ENCODE measurements at places on chromosomes 2 and 18. TPM values are rescaled to one million over a fixed set of nuclear protein-coding genes. Genes with fewer than 3 reads are reported as not detected.
A peak's percentile ranks its signal among the peaks of the same experiment; 100 is the strongest.

CFAP65 gene
- total RNA-seq, result not detected

PDE1A gene
- total RNA-seq, result 2.4 TPM

DNA sequence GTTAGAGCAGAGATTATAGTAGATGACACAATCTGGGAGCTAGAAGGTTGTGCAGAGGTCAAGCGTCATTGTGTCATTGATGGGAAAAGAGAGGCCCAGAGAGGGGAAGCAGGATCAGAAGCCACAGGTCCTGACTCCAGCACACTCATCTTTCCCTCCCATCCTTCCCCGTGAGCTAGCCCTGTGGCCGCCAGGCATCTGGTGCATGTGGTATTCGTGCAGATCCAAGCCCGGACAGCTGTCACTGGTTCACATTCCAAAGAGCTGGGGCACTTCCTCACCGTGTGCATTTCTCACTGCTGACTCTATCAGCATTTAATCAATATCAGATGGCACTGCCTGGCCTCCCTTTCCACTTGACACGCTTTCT is 94.1 kb upstream of the THOC1 start:
- no peaks in the 10 kb centered on the region for H3K27me3 ChIP-seq
- H3K36me3 ChIP-seq, result no peaks in the 10 kb centered on the region
- H3K4me1 ChIP-seq, result peaks cover 15% of the 10 kb centered on the region
- no peak overlapping the region for H3K4me3 ChIP-seq
- no peak overlapping the region for H3K27ac ChIP-seq

GRCh38 chr2:124347209-124347608 is 322.1 kb downstream of the CNTNAP5 start:
- no peaks in the 10 kb centered on the region for H3K36me3 ChIP-seq
- no peaks in the 10 kb centered on the region for H3K27me3 ChIP-seq
- H3K4me3 ChIP-seq, result no peak overlapping the region
- no peak overlapping the region for H3K27ac ChIP-seq

DNA sequence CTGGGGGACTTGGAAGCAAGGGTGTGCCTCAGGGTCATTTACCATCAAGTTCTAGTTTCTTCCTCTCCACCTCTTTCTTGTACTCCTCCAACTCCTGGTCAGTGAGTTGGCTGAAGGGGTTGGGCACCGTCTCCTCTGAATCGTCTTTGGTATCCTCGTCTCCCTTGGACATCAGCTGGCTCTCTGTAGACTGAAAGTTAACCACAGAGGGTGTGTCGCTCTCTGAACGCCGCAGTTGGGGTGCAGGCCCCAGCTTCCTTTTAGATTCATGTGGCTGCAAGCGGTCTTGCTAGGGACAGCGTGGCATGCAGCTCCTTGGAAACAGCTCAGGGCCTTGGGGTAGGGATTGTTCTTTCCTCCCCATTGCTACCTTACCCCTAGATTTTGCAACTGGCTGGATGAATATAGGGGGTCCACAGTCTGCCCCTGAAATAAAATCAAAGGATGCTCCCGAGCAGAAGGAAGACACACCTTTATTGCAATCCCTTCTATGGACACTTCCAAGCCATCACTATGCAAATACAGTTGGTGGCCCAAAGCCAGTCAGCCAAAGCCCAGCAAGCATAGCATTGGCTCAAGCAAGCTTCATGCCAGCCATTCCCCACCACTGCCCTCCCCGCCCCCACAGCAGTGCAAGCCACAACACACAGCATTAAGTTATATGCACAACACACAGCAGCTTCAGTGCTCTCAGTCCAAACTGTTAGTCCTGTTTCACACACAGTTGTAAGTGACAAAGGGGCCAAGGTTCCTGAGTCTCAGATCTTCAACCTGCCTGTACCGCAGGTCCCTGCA is 93.2 kb downstream of the ADD2 start:
- H3K36me3 ChIP-seq, result no peaks in the 10 kb centered on the region
- H3K4me1 ChIP-seq, result no peaks in the 10 kb centered on the region
- no peak for DNase-seq
- H3K27me3 ChIP-seq, result no peaks in the 10 kb centered on the region
- H3K27ac ChIP-seq, result no peak overlapping the region

- no peak for DNase-seq
- no peaks in the 10 kb centered on the region for H3K36me3 ChIP-seq
These were observed 223.2 kb upstream of the FOSL2 start for GRCh38 chr2:28169492-28169891.

RGPD4 gene
- total RNA-seq, result not detected

GRCh38 chr18:12308386-12309100 is 502 bp downstream of the TUBB6 start:
- H3K27me3 ChIP-seq, result no peaks in the 10 kb centered on the region
- peak overlapping the region; percentile 86 for H3K4me3 ChIP-seq
- peak overlapping the region; percentile 100 for H3K27ac ChIP-seq
- H3K4me1 ChIP-seq, result peaks cover 67% of the 10 kb centered on the region
- peak; percentile 21 for DNase-seq
- H3K36me3 ChIP-seq, result peaks cover 31% of the 10 kb centered on the region

DPP4 gene
- not detected for total RNA-seq

DNA sequence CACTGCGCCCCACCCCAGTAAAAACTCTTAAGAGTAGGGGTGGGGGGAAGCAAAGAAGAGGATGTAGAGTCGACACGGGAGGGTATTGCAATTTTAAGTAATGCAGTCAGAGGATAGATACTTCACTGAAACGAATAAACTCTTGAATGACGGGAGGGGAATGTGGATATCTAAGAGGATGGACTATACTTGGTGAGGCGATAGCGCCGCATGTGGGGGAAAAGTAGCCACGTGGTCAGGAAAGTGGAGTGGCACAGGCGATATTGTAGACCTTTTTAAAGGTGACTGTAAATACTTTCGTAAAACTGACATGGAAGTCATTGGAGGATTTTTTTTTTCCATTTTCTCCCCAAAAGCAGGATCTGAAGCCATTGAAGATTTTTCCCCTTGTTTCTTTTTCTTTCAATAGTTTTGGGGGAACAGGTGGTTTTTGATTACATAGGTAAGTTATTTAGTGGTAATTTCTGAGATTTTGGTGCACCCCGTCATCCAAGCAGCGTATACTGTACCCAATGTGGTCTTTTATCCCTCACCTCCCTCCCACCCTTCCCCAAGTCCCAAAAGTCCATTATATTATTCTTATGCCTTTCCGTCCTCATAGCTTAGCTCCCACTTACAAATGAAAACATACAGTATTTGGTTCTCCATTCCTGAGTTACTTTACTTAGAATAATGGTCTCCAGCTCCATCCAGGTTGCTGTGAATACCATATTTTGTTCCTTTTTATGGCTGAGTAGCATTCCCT is 13.8 kb downstream of the CLK1 start:
- no peaks in the 10 kb centered on the region for H3K27me3 ChIP-seq
- H3K36me3 ChIP-seq, result peaks cover 45% of the 10 kb centered on the region
- peaks cover 11% of the 10 kb centered on the region for H3K4me1 ChIP-seq
- DNase-seq, result no peak
- H3K4me3 ChIP-seq, result no peak overlapping the region
- no peak overlapping the region for H3K27ac ChIP-seq

TEKT4 gene
- total RNA-seq, result not detected

DNA sequence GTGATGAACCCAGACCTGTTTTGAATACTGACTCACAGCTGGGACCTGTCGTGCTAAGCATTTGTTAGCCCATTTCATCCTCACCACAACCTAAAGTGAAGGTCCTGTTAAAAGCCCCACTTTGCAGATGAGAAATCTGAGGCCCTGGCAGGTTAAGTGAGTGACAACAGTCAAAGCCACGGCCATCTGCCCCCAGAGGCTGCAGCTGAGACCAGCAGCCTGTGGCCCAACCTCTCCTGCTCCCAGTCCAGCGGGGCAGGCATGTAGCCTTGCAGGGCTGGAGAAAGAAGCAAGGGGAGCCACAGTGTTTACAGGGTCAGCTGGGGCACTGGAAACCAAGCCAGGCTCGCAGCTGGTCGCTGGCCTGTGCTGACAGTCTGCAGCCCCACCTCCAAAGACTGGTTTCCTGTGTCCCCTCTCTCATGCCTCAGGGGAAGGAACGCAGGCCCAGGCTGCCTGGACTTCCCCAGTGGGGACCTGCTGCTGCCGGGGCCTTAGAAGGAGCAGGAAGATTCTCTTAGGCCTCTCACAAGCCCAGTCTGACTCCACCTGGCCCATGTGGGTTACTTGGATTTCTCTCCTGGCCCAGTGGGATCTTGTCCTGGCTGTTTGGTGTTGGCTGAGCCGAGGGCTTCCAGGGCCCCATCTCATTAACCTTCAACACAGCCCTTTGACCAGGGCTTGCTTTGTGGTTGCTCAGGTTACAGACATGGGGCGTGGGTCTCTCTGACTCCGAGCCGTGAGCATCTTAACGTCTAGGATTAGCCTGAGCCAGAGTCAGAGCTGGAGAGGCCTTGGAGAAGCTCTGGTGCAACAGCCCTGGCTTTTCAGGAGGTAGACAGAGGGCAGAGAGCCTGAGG is 1.7 kb downstream of the INPP5D start:
- H3K36me3 ChIP-seq, result no peaks in the 10 kb centered on the region
- no peak for DNase-seq
- H3K27ac ChIP-seq, result peak overlapping the region; percentile 92
- H3K4me3 ChIP-seq, result peak overlapping the region; percentile 31

DNA sequence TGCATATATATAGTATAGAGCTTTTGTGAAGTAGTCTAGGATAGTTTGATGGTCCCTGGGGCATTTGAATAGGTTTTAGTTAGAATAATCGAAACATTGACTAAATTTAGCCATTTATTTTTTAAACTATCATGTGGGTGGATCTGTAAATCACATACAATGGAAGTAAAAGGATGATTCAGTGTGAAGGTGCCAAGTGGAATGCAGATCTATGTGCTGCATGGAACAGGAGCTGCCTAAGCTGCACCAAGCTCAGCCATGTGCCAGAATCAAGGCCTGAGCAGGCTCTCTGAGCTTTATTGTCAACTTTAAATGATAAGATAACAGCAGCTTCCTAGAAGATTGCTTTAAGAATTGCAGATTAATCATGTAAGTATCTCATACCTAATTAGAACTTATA is 1996.2 kb upstream of the PIK3C3 start:
- no peak overlapping the region for H3K4me3 ChIP-seq
- H3K27me3 ChIP-seq, result no peaks in the 10 kb centered on the region
- H3K27ac ChIP-seq, result no peak overlapping the region
- H3K36me3 ChIP-seq, result no peaks in the 10 kb centered on the region

- no peak overlapping the region for H3K27ac ChIP-seq
- no peaks in the 10 kb centered on the region for H3K36me3 ChIP-seq
These were observed 1201.7 kb upstream of the SLC39A10 start for GRCh38 chr2:194455358-194455757.

GRCh38 chr2:233456111-233456510 is 101.8 kb downstream of the DGKD start:
- H3K4me1 ChIP-seq, result no peaks in the 10 kb centered on the region
- no peak for DNase-seq
- no peak overlapping the region for H3K27ac ChIP-seq
- no peaks in the 10 kb centered on the region for H3K27me3 ChIP-seq
- H3K4me3 ChIP-seq, result no peak overlapping the region
- peaks cover 17% of the 10 kb centered on the region for H3K36me3 ChIP-seq

SPATS2L gene
- 91.9 TPM for total RNA-seq

GRCh38 chr2:222945887-222946286 is 85.1 kb downstream of the ACSL3 start:
- H3K27ac ChIP-seq, result no peak overlapping the region
- DNase-seq, result no peak
- peaks cover 20% of the 10 kb centered on the region for H3K4me1 ChIP-seq
- no peaks in the 10 kb centered on the region for H3K27me3 ChIP-seq
- no peaks in the 10 kb centered on the region for H3K36me3 ChIP-seq

GRCh38 chr18:10771053-10771709 is 245.4 kb downstream of the NAPG start:
- H3K4me3 ChIP-seq, result no peak overlapping the region
- H3K36me3 ChIP-seq, result no peaks in the 10 kb centered on the region
- H3K27ac ChIP-seq, result no peak overlapping the region

GRCh38 chr18:48475635-48476549 is 62.9 kb upstream of the CTIF start:
- no peak for DNase-seq
- H3K27me3 ChIP-seq, result no peaks in the 10 kb centered on the region
- no peaks in the 10 kb centered on the region for H3K36me3 ChIP-seq
- H3K4me3 ChIP-seq, result no peak overlapping the region
- peaks cover 4% of the 10 kb centered on the region for H3K4me1 ChIP-seq

UNC80 gene
- total RNA-seq, result not detected

- peak overlapping the region; percentile 53 for H3K4me3 ChIP-seq
- H3K27me3 ChIP-seq, result peaks cover 12% of the 10 kb centered on the region
- no peaks in the 10 kb centered on the region for H3K36me3 ChIP-seq
- peak overlapping the region; percentile 49 for H3K27ac ChIP-seq
- peaks cover 14% of the 10 kb centered on the region for H3K4me1 ChIP-seq
These were observed 69.9 kb upstream of the DLX2 start for GRCh38 chr2:172172513-172173173.

- H3K4me1 ChIP-seq, result no peaks in the 10 kb centered on the region
- H3K36me3 ChIP-seq, result no peaks in the 10 kb centered on the region
- H3K4me3 ChIP-seq, result no peak overlapping the region
These were observed 1814.7 kb upstream of the CELF4 start for GRCh38 chr18:39380186-39380725.

ITGAV gene
- 50.2 TPM for total RNA-seq

DNA sequence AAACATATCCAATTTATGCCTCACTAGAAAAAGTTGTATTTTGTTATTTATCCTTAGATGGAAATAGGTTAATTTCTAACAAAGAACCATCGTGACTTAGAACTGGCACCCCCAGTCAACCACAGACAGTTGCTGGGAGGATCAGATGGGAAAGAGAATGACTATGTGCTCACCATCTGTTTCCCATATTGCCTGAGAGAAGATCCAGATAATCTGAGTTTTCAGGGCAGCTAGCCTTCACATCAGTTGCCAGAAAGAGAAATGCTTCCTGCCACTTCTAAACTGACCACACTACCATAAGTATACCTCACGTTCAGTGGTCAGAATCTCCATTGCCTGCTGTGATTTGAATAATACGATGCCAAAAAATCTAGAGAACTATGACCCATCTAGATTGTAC is 28.4 kb upstream of the NEB start:
- no peak overlapping the region for H3K27ac ChIP-seq
- H3K27me3 ChIP-seq, result no peaks in the 10 kb centered on the region
- H3K4me1 ChIP-seq, result no peaks in the 10 kb centered on the region
- no peaks in the 10 kb centered on the region for H3K36me3 ChIP-seq

- peak overlapping the region; percentile 60 for H3K4me3 ChIP-seq
These were observed 400 bp downstream of the CCDC88A start for GRCh38 chr2:55419233-55419678.

- H3K27me3 ChIP-seq, result no peaks in the 10 kb centered on the region
- H3K4me3 ChIP-seq, result no peak overlapping the region
- H3K4me1 ChIP-seq, result peaks cover 15% of the 10 kb centered on the region
- no peaks in the 10 kb centered on the region for H3K36me3 ChIP-seq
- no peak for DNase-seq
These were observed 73.9 kb downstream of the NEDD4L start for GRCh38 chr18:58117786-58118403.
